IMR-90 (cell line): ENCODE measurements at places on chromosomes 16 and 17. TPM values are rescaled to one million over a fixed set of nuclear protein-coding genes. Genes with fewer than 3 reads are reported as not detected.

The ATP2A3 gene
- total RNA-seq = 0.18 and 0.28 TPM in 2 replicates

The EIF3CL gene
- 119 and 180 TPM in 2 replicates for total RNA-seq

The CBFB gene
- 48.0 and 110 TPM in 2 replicates for total RNA-seq

DNA sequence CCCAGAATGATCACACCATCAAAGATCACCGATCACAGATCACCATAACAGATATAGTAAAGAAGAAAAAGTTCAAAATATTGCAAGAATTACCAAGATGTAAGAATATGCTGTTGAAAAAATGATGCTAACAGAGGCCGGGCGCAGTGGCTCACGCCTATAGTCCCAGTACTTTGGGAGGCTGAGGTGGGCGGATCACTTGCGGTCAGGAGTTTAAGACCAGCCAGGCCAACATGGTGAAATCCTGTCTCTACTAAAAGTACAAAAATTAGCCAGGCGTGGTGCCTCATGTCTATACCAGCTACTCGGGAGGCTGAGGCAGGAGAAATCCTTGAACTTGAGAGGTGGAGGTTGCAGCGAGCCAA is 53.2 kb downstream of the CPPED1 start:
- no peak for DNase-seq

- DNase-seq = peak; percentile 48
Measured at GRCh38 chr17:67520252-67520906, 143.3 kb downstream of the PITPNC1 start.

DNA sequence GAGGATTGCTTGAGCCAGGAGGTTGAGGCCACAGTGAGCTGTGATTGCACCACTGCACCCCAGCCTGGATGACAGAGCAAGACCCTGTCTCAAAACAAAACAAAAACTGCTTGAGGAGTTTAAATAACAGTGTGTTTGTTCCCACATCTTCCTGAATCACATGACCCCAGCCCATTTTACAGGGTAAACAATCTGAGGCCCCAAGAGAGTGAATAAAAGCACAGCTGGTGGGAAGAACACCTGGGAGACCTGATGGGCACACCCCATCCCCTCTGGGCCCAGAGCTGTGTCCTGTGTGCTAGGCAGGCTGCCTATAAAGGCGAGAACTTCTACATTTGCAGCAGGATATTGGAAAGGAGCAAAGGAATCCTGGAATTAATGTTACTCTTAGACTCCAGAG is 69.6 kb downstream of the PLXDC1 start:
- no peak for DNase-seq

DNA sequence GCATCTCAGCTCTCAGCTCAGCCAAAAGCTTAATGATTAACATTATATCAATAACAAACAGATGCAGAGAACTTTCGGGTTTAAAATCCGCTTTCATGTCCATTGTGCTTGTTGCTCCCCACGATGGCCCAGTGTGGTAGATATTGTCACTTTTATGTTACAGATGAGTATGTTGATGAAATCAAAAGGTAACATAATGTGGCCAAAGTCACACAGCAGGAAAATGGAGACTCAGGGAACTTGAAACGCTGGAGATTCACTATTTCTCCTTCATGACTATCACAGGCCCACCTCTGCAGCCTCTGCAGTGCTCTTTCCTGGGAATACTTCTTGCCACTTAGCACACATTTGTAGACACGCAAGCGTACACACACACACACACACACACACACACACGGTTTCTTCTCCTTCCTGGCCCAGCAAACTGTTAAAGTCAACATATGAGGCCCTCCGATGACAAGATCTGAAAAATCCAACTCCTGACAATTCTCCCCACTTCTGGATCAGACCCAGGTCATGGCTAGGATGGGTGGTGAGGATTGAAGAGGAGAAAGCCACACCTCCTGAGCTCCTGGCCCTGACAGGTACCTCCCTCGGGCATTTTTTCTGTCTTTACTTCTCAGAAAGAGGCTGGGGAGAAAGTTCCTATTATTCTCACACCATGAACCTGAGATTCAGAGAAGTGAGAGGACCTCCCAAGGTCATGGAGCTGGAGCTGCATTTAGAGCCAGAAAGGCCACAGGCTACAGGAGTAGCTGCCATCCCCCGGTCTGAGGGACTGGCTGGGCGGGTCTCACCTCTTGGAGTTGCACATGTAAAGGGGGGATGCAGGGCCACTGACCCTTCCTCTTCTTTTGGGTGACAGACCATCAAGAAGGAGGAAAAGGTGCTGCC is 9.7 kb downstream of the DRC7 start:
- DNase-seq = no peak

DNA sequence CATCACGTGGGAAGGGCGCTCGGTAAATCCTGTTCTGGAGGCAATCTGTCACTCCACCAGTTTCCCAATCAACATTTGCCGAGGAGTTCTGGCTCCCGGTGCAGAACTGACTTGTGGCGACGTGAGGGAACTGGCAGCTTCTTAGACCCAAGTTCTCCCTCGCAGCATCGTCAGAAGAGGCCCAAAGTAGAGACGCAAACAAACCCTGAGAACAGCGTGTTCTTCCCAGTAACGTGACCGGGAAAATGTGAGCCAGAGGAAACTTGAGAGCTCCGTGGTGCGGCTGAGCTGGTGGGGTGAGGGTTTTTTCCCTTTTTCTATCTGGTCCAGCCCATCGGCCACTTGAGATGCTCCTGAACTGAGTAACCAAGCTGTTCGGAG is 158.9 kb upstream of the CACNG5 start:
- no peak for DNase-seq

- no peak for DNase-seq
Measured at GRCh38 chr16:88086571-88087516, 135.6 kb downstream of the BANP start.

DNA sequence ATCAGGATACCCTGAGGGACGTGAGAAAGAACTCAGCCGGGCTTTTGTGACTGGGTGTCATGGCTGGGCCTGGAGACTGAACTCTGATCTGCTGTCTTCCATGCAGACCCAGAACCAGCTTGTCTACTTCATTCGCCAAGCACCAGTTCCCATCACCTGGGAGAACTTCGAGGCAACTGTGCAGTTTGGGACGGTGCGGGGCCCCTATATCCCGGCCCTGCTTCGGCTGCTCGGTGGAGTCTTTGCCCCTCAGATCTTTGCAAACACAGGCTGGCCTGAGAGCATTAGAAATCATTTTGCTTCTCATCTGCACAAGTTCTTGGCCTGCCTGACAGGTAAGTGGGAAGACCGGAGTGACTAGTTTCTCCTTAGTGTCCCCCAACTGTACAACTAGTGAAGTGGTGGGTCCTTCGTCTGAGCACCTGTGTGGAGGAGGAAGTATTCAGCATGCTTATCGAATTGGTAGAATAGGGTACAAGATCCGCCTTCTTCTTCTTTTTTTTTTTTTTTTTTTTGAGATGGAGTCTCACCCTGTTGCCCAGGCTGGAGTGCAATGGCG is 15.5 kb downstream of the DNAH2 start:
- DNase-seq = no peak

- DNase-seq = no peak
Measured at GRCh38 chr17:9767432-9767991, 23.9 kb downstream of the DHRS7C start.
